ENCODE measurements at places on chromosomes 4 and X.

- no peak for DNase-seq
Observed at GRCh38 chrX:110852180-110852579, 56.6 kb upstream of the CHRDL1 start.

- no peak for DNase-seq
Observed at GRCh38 chrX:85378461-85378860, 1.0 kb downstream of the POF1B start.

DNA sequence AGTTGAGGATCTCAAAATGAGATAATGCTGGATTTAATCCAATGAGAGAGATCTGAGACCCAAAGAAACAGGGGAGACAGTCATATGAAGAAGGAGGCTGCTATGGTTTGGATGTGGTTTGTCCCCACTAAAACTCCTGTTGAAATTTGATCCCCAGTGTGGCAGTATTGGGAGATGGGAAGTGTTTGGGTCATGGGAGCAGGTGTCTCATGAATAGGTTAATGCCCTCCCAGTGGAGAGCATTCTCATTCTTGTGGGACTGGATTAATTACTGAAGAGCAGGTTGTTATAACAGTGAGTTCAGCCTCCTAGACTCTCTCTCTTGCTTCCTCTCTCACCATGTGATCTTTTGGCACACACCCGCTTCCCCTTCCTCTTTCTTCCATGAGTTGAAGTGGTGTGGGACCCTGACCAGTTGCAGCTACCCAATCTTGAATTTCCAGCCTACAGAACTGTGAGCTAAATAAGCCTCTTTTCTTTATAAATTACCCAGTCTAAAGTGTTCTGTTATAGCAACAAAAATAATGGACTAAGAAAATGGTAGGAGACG lies 70.3 kb downstream of the PPEF2 start:
- DNase-seq = no peak

DNA sequence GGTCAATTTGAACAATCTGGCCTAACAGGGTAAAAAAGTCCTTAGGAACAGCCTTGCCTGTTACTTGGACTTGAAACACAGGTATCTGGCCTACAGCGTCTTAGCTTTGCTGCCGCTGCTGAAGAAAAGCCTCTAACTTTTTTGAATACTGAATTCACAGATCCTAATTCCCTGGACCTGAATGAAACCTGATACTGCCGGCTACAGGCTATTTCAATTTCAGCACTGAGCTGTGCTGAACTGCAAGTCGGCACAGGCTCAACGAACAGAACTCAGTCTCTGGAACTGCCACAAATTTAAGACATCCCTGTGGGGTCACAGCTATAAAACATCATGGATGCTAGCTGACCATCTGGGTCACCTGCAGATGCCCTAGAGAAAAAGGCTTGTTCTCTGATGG lies 7.2 kb downstream of the NR0B1 start:
- no peak for DNase-seq

- DNase-seq = no peak
Observed at GRCh38 chrX:144730471-144730870, 516.8 kb upstream of the SPANXN1 start.

DNA sequence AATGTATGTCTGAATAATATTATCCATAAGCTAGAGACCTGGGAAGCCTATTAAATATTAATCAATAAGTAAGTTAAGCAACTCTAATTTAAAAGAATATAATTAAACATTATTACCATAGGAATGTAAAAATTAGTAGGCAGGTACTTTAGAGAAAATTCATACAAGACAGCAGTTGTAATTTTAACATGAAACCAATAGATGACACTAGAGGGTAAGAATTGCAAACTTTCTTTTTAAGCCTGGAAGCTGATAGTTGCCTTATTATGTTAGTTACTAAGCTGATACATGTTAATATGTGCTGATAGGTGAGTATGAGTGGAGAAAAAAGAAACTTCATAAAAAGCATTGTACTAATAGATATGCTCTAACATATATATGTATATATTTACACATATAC lies 1157.4 kb downstream of the FAM133A start:
- DNase-seq = no peak

GRCh38 chr4:122758033-122758432 lies 25.5 kb downstream of the BBS12 start:
- DNase-seq = no peak

DNA sequence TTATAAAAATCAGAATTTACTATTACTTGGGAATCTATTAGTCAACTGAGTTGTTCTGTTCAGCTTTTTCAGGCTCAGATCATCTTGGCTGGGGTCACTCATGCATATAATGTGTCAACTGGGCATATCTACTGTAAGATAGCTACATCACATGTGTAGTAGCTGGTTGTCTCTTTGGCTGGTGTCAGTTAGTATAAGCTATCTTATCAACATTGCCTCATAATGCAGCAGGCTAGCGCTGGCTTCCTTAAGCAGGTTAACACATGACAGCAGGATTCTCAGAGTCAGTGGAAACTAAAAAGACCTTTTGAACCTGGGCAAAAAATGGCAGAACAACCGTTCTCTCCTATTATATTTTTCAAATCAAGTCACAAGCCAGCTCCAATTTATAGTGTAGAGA lies 378.3 kb upstream of the PCDH10 start:
- no peak for DNase-seq

DNA sequence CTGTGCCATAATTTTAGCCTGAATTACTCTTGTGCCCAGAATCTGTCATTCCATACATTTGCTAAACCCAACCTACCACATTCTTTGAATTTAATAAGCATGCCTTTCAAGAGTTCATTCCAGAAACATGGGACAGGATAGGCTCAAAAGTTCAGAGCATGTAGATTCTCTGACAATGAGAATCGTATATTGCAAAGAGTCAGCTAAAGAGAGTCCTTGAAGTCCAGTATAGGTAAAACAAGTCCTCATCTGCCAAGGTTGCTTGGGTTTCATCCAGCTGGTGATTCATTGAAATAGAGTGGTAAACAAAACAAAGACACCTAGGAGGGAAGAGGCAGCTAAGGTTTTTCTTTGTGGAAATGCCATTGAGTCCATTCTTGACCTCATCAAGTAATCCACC lies 249.3 kb upstream of the DIPK2B start:
- no peak for DNase-seq

DNA sequence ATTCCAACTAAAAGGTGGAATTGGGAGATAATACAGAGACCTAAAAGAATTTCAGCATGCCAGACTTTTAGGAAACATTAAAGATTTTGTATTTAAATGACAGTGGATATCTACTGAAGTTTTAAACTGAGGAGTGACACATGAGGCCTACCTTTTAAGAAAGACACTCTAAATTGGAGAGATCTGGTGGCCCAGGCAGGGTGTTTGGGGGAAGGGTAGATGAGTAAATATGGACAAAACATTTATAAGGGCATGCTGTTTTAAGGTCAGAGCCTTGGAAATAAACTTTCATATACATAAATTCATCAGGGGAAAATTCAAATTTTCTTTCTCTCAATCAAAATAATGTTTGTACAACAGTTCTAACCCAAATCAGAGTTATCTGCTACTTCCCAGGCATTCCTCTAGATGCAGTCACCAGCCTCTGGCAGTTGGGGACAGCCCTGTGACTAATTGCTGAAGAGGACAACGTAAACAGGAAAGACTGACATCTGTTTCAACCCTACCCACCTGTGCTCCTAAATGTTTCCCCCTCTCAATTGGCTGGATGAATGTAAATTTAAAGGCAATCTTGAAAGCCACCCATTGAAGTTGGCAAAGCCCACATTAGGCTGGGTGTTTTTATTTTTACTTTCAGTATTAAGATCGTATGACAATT lies 1646.9 kb upstream of the ADGRL3 start:
- no peak for DNase-seq

GRCh38 chrX:32045149-32045548 lies 973.3 kb upstream of the FTHL17 start:
- no peak for DNase-seq

DNA sequence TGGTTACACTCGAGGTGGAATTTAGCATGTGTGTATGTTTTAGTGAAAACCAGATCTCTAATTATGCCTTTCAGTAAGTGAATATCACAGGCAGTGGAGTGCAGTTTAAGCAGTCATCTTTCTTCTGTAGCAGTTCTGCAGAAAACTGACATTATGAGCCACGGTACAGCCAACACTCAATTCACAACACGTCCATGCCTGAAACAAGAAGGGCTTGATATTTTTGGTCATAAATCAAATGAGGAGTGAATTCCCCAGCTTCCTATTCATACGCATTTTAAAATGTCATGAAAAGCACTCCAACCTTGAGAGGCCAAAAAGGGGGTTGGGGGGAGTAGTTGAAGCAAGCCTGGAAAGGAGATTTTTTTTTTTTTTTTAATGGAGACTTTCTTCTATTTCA lies 316.7 kb downstream of the ARHGAP10 start:
- DNase-seq = no peak

- DNase-seq = no peak
Observed at GRCh38 chr4:121822796-121823504, 733 bp downstream of the CCNA2 start.

DNA sequence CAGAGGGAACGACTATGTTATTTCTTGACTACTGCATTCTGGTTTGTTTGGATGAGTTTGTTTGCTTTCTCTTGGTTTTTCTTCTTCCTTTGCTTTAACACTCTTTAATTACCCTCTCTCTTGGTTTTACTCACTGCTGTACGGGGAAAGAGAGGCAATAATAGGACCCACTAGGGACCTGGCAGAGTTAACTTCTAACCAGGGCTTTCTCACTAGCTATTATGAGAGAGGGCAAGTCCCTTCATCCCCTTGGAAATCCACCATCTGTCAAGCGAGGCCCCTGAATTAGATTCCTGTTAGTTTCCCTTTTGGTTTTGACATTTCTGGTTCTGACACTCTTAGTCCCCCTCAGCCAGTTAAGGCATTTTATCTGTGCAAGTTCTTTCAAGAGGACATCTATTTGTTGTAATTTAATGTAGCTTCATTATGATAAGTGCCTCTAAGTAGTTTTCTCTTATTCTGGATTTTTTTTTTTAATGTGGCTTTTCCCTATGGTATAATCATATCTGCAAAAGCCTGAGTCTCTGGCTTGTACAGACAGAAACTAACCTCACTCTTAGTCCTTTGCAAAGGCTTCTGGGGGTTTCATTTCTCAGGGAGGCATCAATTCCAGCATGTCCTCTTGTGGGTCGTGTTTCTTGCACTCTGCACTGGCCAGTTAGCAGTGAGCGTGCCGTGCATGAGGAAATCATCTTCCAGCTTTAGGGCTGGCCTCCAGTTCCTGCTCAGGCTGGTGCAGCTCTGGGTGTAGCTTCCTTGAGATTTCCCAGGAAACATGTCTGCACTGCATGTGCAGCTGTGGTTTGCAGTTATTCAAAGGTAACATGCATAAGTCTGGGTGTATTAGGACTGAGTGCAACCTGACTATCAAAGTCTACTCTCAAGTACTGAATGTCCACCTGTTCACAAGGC lies 221.3 kb downstream of the STIM2 start:
- no peak for DNase-seq

DNA sequence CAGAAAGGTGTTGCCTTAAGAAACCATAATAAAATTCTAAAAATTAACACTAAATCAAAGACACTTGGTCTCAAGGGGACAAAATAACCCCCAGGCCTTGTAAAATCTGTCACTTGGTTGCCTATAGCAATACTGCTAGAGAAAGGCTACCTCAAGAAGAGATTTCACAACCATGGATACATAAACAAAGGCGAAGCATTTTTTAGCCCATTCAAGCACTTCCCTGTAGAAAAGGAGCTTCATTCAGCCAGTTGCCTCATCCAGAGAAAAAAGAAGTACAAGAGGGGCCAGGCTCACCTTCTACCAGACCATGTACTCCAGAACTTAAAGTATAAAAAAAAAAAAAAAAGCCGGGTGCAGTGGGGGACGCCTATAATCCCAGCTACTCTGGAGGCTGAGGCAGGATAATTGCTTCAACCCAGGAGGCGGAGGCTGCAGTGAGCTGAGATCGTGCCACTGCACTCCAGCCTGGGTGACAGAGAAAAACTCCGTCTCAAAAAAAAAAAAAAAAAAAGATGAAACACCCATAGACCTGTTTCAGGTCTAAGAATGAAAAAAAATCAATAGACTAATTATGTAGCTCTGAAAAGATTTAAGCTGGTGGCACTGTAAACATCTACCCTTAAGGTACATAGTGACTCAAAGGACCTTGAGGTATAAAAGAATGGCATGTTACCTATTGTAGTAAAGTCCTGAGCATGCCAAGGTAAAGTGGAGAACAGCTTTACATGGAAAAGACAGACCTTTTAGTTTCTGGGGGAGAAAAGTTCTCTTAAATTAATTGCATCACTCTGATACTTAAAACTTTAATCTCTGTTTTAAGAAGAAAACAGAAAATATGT lies 18.0 kb downstream of the RUFY3 start:
- no peak for DNase-seq

DNA sequence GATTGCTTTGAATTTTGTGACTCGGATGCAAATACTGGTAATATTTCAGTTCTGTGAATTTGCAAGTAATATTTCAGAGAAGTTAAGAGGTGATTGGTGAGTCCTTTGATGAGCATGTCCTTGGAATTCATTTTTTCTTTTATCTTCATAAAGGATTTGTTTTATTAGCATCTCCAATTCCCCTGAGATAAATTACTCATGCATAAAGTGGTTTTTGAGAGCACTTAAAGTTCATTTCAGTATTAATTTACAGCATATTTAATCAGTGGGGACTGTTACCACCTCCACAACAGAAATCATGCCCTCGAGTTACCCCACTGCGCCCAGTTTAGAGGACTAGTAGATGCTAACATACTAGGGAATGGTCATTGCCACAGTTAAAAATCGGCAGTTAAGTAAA lies 65.0 kb downstream of the ZFX start:
- DNase-seq = no peak

GRCh38 chrX:69045616-69046345 lies 119.5 kb downstream of the PJA1 start:
- no peak for DNase-seq

- no peak for DNase-seq
Observed at GRCh38 chr4:187993827-187994226, 1.7 kb upstream of the ZFP42 start.

GRCh38 chr4:109816082-109816442 lies 500 bp downstream of the GAR1 start:
- peak; percentile 24 for DNase-seq

GRCh38 chr4:125741825-125742452 lies 427.2 kb downstream of the FAT4 start:
- no peak for DNase-seq

- no peak for DNase-seq
Observed at GRCh38 chr4:76407440-76408119, 13.4 kb downstream of the CCDC158 start.

DNA sequence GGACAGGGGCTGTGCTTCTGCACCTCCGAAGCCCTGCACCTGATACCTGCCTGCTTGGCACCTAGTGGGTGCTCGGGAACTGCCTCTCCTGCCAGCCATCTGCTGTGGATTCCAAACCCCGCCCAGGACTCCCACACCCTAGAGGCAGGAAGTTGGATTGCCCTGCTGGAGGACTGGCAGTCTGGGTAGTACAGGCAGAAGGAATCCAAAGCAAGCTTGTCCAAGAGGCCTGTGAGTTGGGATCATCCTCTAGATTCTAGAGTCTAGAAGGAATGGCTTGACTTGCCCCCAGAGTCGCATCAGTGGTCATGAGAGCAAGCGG lies 64.6 kb upstream of the MTM1 start:
- DNase-seq = no peak

- DNase-seq = no peak
Observed at GRCh38 chrX:150459196-150459595, 96.1 kb downstream of the MAMLD1 start.

- DNase-seq = no peak
Observed at GRCh38 chr4:108850219-108850649, 87.4 kb upstream of the ETNPPL start.

- DNase-seq = no peak
Observed at GRCh38 chr4:164212134-164212533, 541.8 kb upstream of the SMIM31 start.
